ENCODE measurements at places on chromosomes 4 and X. TPM values are rescaled to one million over a fixed set of nuclear protein-coding genes. Genes with fewer than 3 reads are reported as not detected.

GRCh38 chr4:181949704-181950312, 293.4 kb upstream of the TENM3 start:
- no peaks in the 10 kb centered on the region for H3K36me3 ChIP-seq
- H3K27me3 ChIP-seq = peaks cover 4% of the 10 kb centered on the region
- no peak for DNase-seq
- H3K4me1 ChIP-seq = peaks cover 3% of the 10 kb centered on the region
- no peak overlapping the region for H3K4me3 ChIP-seq

NPY2R gene
- not detected for total RNA-seq

GRCh38 chr4:2093265-2093664, 34.1 kb downstream of the NAT8L start:
- DNase-seq = no peak
- H3K36me3 ChIP-seq = peaks cover 9% of the 10 kb centered on the region
- H3K27me3 ChIP-seq = peaks cover 4% of the 10 kb centered on the region
- no peak overlapping the region for H3K27ac ChIP-seq

- no peak for DNase-seq
- H3K27ac ChIP-seq = no peak overlapping the region
- no peaks in the 10 kb centered on the region for H3K36me3 ChIP-seq
- no peaks in the 10 kb centered on the region for H3K4me1 ChIP-seq
- no peak overlapping the region for H3K4me3 ChIP-seq
Observed at GRCh38 chr4:126375462-126376054, 1060.8 kb downstream of the FAT4 start.

DNA sequence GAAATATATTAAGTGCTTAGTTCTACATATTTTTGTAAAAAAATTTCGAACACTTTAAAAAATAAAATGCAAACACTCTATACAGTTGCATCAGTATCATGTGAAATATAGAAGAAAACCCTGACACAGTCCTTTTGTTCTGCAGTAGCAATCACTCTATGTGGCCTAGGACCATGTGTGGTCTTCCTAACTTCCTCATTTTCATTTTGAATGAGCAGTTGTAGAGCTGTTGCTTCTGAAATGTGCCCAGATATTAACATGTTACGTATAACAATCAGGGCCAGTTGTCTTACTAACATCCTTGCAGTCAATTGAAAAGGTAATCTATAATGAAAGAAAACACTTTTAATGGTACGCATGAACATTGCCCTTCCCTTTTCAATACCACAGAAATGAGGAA, 107.9 kb downstream of the ZNF827 start:
- no peak overlapping the region for H3K27ac ChIP-seq
- peaks cover 19% of the 10 kb centered on the region for H3K36me3 ChIP-seq
- H3K4me1 ChIP-seq = peaks cover 8% of the 10 kb centered on the region
- peaks cover 6% of the 10 kb centered on the region for H3K27me3 ChIP-seq

GRCh38 chr4:6591781-6592180, 16.8 kb downstream of the MAN2B2 start:
- peaks cover 5% of the 10 kb centered on the region for H3K27me3 ChIP-seq
- DNase-seq = no peak
- peak overlapping the region; percentile 66 for H3K27ac ChIP-seq
- no peak overlapping the region for H3K4me3 ChIP-seq

DNA sequence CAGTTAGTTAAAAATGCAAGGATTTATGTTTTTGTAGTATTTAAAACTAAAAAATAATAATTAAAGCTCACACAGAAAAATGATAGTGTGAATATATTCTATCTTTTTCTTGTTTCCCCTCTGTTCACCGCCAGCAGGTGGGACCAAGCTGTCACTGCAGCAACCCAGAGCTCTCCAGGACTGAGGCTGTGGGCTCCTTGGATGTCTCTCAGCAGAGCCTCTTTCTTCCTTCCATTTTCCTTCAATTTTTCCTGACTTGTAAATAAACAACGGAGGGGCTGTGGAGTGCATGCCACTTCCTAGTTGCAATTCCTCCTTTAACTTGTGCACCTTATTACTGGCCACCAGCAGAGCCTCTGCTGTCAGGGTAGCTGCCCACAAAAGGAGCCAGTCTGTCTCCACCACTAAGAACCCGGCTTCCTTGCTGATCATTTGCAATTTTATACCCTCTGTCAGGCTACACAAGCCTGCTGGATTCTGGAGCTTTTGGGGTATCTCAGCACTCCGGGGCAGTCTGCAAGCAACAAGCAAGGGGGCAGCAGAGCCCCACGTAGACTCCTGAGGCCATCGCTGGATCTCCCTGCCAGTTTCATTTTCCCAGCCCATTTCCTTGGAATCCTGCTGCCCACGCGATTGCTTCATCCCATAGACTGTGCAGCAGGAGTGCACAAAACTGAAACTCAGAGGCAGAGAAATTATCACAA, 1467.4 kb downstream of the C4orf33 start:
- DNase-seq = peak; percentile 71
- no peak overlapping the region for H3K27ac ChIP-seq
- no peak overlapping the region for H3K4me3 ChIP-seq
- no peaks in the 10 kb centered on the region for H3K36me3 ChIP-seq

GRCh38 chr4:40731792-40732245, 17.9 kb upstream of the NSUN7 start:
- H3K27me3 ChIP-seq = no peaks in the 10 kb centered on the region
- no peaks in the 10 kb centered on the region for H3K36me3 ChIP-seq
- H3K4me1 ChIP-seq = no peaks in the 10 kb centered on the region
- H3K27ac ChIP-seq = no peak overlapping the region

DNA sequence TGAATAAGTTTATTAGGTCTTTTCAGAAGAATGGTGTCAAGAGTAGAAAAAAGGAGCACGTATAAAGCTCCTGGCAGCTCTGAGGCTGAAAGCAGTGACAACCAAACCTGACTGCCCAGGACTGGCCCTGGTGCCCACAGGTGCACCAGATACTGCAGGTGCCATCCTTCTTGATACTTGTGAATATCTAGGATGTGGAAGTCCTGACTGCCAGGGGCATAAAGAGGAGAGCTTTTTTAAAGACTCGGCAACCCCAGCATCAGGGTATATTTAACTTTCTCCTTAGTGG, 60.7 kb downstream of the TMEM150C start:
- H3K27me3 ChIP-seq = peaks cover 2% of the 10 kb centered on the region
- peaks cover 17% of the 10 kb centered on the region for H3K4me1 ChIP-seq
- peak overlapping the region; percentile 26 for H3K27ac ChIP-seq
- H3K4me3 ChIP-seq = peak overlapping the region; percentile 22
- no peak for DNase-seq

ETDB gene
- not detected for total RNA-seq

DNA sequence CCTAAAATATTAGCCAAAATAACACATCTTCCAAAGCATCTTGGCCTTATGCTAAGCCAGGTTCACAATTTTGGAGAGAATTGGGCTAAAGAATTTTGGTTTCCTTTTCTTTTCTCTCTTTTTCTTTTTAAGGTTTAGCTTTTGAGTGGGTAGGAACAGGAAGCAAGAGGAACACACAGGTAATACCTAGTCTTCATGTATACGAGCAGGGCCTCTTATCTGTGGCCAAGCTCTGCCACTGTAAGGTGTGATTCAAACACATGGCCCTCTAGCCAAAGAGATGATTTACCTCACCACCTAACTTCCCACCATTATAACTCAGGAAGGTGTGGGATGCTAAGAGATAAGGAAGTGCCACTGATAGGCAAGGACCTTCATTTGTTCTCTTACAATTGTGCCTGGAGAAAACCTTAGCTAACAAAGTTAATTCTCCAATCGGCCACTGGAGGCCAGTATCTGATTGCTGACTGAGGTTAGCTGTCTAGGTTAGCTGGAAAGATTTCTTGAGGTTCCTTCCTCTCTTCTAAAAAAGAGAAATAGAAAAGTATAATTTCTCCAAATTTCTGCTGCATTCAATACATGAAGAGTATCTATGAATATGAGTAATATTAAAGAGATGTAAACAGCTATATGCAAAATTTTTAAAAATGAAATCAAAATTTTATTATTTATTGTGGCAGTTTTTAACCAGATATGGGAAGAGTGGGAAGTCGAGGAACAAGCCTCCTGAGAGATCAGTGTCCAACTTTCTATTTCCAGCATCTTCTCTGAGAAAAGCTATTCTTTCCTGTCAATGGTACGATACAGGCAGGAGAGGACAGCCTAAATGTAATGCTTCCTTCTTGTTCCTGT, 30.1 kb upstream of the BBS7 start:
- no peaks in the 10 kb centered on the region for H3K36me3 ChIP-seq
- peaks cover 4% of the 10 kb centered on the region for H3K27me3 ChIP-seq
- H3K27ac ChIP-seq = no peak overlapping the region
- peak; percentile 53 for DNase-seq

GRCh38 chrX:14672611-14673172, 143.4 kb downstream of the GLRA2 start:
- no peaks in the 10 kb centered on the region for H3K4me1 ChIP-seq
- H3K36me3 ChIP-seq = no peaks in the 10 kb centered on the region
- no peak for DNase-seq
- no peaks in the 10 kb centered on the region for H3K27me3 ChIP-seq

DNA sequence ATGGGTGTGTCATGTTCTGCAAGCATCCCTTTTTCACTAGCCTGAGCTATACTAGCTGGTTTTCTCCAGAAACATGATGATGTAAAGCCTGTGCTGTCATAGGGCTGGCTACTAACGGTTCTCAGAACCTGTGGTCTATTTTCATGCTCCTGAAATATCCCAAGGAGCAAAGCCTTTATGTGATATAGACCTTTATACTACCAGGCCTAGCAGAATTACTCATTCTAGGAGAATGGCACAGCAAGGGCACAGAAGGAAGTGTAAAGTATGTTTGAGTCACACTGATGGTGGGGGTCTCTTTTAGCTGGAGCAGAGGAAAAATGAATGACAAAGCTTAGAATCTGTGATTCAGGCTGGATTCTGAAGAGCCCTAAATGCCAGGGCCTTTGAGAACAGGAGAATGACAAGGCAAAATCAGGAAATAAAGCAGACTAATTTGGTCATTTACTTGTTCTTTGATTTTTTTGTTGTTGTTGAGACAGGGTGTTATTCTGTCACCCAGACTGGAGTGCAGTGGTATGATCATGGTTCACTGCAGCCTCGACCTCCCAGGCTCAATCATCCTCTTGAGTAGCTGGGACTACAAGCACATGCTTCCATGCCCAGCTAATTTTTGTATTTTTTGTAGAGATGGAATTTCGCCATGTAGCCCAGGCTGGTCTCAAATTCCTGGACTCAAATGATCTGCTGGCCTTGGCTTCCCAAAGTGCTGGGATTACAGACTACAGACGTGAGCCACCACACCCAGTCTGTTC, 11.8 kb downstream of the TCEAL1 start:
- H3K27ac ChIP-seq = no peak overlapping the region
- H3K27me3 ChIP-seq = no peaks in the 10 kb centered on the region
- H3K36me3 ChIP-seq = no peaks in the 10 kb centered on the region

DCAF4L1 gene
- total RNA-seq = 0.17 TPM

ZNF185 gene
- 1.1 TPM for total RNA-seq

DNA sequence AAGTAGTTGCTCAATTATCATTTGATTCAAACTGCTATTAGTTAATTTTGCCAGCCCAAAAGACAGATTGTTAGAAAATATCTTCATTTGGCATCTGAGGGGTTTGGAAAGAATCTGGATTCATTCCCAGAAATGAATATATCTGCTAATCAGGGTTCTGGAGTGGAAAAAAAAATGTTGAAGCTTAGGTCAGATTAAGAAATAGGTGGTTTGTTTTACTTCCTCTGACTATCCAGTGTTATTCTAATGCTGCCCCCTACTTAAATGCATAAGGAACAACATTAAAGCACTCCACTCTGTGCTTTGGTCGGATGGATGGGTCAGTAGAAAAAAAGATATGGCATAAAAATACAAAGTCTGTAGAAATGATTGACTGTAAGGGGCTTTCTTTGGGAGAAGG, 89.0 kb downstream of the LUZP4 start:
- no peak overlapping the region for H3K27ac ChIP-seq
- no peak for DNase-seq
- H3K4me1 ChIP-seq = peaks cover 5% of the 10 kb centered on the region
- H3K4me3 ChIP-seq = no peak overlapping the region
- no peaks in the 10 kb centered on the region for H3K36me3 ChIP-seq

CXXC4 gene
- total RNA-seq = 21.8 TPM

DNA sequence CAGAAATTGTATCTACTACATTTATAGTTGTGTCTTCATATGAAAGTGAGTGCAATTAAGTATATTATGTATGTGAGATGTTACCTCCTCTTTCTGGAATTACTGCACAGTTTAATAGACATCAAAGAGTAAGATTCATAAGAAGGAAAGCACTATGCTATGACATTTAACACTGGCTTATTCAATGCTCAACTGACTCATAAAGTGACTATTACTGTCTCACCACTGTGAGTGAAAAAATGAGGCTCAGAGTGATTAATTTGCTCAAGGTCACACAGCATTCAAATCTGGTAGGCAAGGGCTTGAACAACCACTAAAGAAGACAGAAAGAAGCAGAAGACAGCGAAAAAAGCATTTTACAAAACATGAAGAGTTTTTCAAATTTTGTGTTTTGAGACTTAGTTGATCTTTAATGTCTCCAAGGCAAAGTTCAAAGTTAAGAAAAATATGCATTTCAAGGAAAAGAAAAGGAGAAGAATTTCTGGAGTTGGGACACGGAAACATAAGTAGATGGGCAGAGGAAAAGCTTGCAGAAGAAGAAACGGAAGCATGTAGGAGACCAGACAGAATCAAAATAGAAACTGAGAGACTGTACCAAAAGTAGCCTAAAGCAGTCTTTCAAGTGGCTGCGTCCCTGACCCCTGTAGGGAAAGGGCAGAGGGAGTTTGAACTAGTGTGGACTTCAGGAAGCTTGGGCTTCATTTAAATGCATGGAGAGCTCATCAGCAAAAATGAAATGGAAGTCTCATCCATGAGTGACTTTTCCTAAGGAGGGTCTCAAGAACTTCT, 66.3 kb downstream of the KCNIP4 start:
- no peak overlapping the region for H3K27ac ChIP-seq
- no peak overlapping the region for H3K4me3 ChIP-seq
- peaks cover 2% of the 10 kb centered on the region for H3K4me1 ChIP-seq
- H3K27me3 ChIP-seq = peaks cover 2% of the 10 kb centered on the region
- no peak for DNase-seq

MAGEB1 gene
- not detected for total RNA-seq

RTL5 gene
- 18.2 TPM for total RNA-seq

ATP8A1 gene
- total RNA-seq = 278 TPM

DNA sequence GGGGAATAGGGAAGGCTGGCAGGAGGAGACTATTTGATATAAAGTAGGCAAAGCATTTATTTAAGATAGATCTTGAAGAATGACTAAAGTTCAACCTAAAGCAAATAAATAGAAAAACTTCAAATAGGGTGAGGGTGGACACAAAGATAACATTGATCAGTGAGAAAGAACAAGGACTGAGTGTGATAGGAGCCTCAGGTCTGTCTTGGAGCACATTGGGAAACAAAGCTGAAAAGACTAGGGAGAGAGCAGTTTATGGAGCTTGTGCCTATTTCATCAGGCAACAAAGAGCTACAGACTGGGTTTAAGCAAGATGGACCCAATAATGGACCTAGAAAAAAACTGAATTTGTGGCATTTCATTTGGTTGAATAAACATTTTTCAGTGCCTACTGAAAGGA, 425.6 kb downstream of the SMARCA1 start:
- no peak overlapping the region for H3K4me3 ChIP-seq
- no peak overlapping the region for H3K27ac ChIP-seq
- H3K36me3 ChIP-seq = no peaks in the 10 kb centered on the region
- DNase-seq = no peak

RRH gene
- total RNA-seq = 0.29 TPM

- peaks cover 12% of the 10 kb centered on the region for H3K4me1 ChIP-seq
- no peak for DNase-seq
- H3K4me3 ChIP-seq = no peak overlapping the region
- peaks cover 3% of the 10 kb centered on the region for H3K27me3 ChIP-seq
- H3K36me3 ChIP-seq = no peaks in the 10 kb centered on the region
- no peak overlapping the region for H3K27ac ChIP-seq
Observed at GRCh38 chr4:153183146-153183545, 21.1 kb upstream of the TRIM2 start.

- H3K36me3 ChIP-seq = peaks cover 4% of the 10 kb centered on the region
- DNase-seq = no peak
- H3K27ac ChIP-seq = no peak overlapping the region
- peaks cover 15% of the 10 kb centered on the region for H3K4me1 ChIP-seq
- H3K4me3 ChIP-seq = no peak overlapping the region
Observed at GRCh38 chr4:138053641-138054301, 188.4 kb downstream of the SLC7A11 start.

Data from glutamatergic neuron (in vitro differentiated cells).